ENCODE measurements at places on chromosomes 2 and 18.

GRCh38 chr2:177403838-177404237, 11.3 kb downstream of the AGPS start:
- no peak for DNase-seq

GRCh38 chr2:146652311-146652710, 1192.5 kb upstream of the ACVR2A start:
- no peak for DNase-seq

- no peak for DNase-seq
Measured at GRCh38 chr2:174585146-174585545, 12.5 kb downstream of the WIPF1 start.

DNA sequence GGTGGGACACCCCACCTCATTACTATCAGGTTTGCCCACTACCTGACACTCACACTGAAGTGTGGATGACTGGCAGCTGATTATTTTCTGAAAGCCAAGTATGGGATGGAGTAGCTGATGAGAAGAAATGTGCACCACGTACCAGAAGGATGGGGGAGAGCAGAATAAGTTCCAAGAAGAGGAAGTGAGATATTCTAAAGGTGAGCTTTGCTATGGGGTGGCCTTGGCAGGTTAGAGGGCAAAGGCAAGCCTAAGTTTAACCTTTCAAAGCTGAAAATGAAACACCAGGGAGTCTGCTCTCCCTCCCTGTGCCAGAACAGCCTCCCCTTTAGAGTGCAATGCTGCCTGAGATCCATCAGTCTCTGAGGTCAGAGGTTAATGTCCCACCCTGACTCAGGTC, 196.1 kb upstream of the OSR1 start:
- no peak for DNase-seq

GRCh38 chr2:41736105-41736567, 311.7 kb upstream of the PKDCC start:
- DNase-seq = no peak

GRCh38 chr18:74510770-74511095, 14.6 kb downstream of the CNDP2 start:
- no peak for DNase-seq

- DNase-seq = no peak
Measured at GRCh38 chr2:51994123-51994763, 962.3 kb upstream of the NRXN1 start.

DNA sequence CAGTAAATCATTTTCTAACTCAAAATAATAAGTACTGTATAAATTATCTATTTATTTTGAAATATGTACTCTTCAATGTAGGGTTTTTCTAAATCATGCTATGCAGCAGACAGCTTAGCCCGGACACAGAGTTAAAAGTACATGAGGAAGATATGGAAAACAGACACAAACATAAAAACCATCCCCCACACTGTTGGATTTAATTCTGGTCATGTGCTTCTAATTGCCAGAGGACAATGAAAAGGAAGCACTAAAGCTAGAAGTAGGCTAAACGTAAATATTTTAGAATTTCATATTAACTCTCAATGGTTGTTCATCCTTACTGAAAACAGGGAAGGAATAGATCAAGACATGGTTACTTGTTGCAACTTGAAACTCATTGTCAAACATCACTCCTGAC, 420.7 kb downstream of the ERBB4 start:
- no peak for DNase-seq

- no peak for DNase-seq
Measured at GRCh38 chr18:53943326-53943860, 281.1 kb downstream of the MBD2 start.

DNA sequence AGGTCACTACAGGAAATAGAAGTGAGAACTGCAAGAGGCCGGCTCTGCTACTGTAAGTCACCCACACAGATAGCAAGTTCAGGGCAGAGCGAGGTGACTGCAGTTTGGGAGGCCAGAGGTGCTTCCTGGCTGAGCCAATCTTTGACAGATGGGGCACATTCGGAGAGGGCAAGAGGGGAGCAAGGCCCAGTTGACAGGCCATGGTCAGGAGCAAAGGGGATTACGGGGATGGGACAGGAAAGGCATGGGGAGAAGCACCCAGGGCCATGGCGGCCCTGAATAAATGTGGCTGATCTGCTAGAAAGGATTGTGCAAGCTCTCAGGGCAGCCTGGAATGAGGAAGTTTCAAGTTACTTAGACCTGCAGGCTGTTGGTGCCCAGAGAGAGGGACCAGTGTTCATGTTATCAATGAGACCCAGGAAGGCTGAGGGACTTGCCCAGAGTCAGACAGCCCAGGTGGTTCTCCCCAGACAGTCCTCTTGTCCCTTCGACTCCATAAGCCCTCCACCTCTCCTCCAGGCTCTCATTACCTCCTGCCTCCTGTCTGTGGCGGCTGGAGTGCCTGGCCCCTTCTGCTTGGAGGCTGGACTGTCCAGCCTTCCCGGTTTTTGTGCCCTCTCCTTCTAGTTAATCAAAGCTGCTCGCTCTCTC, 123.3 kb downstream of the CTIF start:
- no peak for DNase-seq

DNA sequence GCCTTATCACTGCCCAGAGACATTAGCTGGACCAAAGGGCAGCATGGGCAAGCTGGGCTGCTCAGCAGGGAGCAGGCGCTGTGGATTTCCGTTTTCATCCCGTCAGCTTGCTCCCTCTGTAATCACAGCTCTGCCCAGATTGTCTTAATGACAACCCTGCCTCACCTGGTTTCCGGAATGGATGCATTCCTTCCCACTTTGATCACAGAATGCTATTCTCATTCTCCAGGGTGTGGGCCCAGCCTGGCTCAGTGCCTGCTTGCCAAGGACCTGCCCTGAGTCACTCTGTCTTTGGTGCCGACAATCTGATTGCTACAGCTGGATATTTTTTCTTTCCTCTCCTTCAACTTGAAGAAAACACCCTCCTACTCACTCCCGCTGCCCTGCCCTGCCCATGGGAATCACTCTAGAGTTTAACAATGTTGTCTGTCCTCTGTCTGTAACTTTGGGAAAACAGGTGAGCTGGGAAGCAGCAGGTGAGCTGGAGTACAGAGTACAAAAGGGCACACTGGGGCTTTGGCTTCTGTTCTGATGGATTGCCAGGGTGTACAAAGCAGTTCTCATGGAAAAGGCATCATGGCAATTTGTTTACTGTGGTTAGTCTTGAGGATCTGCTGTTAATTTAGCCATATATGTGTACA, 27.2 kb upstream of the FAM136A start:
- DNase-seq = no peak

DNA sequence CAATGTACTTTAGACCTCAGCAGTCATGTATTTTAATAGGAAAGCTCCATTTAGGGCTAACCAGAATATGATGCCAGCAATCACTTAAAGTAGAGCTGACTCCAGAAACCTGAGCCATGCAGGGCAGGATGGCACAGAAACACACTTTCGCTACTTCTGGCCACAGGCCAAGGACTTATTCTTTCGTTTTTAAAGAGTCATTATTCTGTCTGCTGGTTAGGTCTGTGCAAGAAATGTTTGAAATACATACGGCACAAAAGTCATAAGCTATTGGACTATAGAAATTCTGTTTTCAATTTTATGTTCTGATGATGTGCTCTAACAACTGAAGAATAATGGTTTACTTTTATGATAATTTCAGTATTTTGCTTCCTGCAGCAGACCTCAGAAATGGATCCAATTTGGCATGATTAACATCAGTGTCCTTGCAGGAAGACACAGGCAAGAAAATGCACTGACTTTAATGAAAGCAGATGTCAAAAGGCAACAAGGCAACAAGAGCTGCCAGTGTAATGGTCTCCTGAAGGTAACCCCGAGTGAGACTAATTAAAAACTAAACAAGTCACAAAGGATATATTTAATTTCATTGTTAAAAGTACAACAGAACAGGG, 114.4 kb upstream of the CHRNA1 start:
- DNase-seq = no peak

DNA sequence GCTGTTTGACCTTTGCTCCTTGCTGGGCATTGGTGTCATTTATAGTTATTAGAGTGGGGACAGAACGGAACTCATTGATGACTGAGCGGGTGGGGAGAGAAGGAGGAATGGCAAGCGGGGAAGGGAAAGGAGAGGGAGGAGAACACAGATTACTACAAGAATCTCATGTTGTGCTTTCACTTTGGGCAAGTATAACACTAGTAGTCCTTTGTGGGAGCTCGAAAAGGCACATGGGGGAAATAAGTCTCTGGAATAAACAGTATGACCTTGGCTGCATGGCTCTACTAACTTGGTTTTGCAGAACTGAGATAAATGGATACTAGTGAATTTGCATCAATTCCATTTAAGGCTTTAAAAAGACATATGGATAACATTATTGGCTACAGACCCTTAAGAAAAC, 161.7 kb upstream of the NABP1 start:
- no peak for DNase-seq

DNA sequence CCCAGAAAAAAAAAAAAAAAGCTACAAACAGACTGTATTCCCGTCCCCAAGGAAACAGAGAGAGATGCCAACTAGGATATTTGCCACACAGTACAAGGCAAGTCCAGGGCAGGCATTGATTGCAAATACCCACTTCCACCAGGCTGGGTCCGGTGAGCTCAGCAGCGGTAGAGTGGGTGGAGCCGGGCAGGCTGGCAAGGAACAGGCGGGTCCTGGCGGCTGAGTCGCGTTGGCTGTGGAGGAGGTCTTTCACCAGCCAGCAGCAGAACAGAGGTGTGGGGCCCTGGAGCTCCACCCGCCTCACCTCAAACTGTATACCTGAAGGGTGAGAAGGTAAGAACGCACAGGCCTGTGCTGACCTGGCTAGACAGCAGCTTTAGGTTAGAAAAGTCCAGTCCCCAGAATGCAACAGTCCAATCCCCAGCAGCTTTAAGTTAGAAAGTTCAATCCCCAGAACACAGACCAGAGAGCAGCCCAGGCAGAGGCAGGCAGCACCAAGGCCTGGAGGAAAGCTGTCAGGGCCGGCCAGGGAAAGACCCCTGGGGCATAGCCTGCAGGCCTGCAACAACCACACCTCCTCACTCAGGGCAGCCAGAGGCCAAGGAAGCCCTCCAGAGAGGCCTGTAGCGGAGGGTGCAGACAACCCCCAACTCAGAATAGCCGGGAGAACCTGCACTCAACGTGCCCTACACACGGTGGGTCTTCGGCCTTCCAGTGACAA, 21.9 kb upstream of the MTERF4 start:
- no peak for DNase-seq

- DNase-seq = peak; percentile 55
Measured at GRCh38 chr18:48931680-48932461, 18.9 kb downstream of the SMAD7 start.
